Fibroblast of skin of left quadriceps (primary cell): ENCODE measurements at places on chromosomes 1 and 21.

GRCh38 chr21:31336739-31337040 is 7.4 kb downstream of the TIAM1 start:
- no peak for DNase-seq

- no peak for DNase-seq
Measured at GRCh38 chr1:234094172-234094571, 189.7 kb downstream of the SLC35F3 start.

DNA sequence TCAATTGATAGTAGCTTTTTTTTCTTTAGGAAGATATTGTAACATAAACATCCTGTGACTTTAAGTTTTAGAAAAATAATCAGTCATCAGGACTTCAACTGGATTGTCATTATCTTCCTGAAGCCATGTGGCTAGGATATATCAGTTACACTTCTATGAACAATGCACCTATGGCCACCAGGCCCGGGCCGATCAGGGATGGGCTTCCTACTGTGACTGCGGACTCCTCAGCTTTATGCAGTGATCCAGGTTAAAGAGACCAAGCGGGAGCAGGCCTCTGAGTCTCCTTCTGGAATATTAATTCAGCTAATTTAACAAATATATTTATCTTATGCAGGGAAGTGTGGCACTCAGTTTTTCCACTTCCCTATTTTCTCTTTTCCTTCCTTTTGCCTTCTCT is 200.6 kb downstream of the ADGRL2 start:
- DNase-seq = no peak

DNA sequence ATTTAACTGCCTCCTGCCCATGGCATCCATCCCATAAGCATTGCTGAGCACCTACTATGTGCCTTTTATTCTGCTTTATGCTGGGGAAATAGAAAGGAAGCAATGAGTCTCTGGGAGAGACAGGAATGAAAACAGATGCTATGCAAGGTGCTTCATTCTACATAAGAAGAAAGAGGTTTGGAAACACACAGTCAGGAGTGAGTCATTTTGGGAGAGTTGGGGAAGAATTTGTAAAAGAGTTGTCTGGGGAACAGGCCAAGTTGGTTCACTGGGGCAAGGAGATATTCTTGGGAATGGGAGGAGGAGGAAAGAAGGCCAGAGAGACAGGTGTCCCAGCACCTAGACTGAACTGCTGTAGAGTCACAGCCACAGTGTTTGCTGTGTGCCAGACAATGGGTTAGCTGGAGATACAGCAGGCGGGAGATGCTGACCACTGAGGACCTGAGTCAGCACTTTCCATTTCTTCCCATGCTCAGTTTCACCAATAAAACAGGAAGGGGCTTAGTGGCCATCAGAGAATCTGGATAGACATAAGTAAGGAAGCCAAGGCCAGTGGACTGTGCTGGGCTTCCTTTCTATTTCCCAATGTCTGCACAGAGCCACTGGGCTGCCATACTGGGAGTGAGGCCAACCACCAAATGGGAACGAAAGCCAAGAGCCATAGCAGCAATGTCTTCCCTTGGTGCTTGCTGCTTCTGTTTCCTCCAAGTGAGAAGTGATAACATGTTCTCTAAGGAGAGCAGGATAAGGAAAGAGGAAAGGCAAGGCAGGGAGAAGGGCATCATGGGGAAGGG is 187.7 kb upstream of the USP24 start:
- no peak for DNase-seq

DNA sequence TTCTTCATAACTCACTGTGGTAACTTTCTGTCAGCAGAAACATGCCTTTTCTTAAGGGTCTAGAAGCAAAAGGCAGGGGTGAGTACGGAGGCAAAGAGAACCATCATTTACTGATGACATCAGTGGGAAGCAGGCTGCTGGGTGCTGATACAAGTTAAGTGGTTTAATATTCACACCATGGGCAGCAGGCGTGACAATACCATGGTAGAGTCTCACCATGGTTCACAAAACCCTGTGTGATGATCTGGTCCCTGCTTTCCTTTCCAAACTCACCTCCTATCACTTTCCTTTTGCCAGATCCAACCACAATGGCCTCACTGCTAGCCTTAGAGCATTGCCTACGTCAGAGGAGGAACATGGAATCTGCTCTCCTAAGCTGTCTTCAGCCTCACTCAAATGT is 8.7 kb downstream of the MAB21L3 start:
- DNase-seq = no peak

- DNase-seq = no peak
Measured at GRCh38 chr1:198656500-198656932, 17.7 kb downstream of the PTPRC start.

DNA sequence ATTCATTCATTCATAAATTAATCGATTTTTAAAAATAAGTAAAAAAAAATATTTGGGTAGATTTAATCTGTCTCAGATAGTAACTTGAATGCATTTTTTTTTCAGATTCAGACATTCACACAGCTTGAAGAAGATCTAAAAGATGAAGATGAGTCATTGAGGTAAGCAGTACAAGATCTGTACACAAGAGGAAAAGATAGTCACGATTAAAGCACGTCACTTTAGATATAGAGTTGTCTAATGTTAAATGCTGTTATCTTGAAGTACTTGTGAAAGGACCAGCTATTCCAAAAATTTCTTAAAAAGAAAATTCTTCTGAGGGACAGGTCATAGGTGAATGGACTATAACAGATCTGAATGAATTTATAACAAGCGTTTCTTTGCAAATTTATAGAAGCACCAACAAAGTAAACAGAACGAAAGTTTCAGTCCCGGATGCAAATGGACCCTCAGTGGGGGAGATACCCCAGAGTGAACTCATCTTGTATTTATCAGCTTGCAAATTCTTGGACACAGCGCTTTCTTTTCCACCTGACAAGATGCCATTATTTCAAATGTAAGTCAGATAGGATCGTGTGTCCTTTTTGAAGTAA is 31.2 kb upstream of the MORC3 start:
- no peak for DNase-seq

- no peak for DNase-seq
Measured at GRCh38 chr1:18883636-18884418, 18.5 kb downstream of the ALDH4A1 start.

- peak; percentile 27 for DNase-seq
Measured at GRCh38 chr1:170273291-170274130, 127.8 kb downstream of the NTMT2 start.

DNA sequence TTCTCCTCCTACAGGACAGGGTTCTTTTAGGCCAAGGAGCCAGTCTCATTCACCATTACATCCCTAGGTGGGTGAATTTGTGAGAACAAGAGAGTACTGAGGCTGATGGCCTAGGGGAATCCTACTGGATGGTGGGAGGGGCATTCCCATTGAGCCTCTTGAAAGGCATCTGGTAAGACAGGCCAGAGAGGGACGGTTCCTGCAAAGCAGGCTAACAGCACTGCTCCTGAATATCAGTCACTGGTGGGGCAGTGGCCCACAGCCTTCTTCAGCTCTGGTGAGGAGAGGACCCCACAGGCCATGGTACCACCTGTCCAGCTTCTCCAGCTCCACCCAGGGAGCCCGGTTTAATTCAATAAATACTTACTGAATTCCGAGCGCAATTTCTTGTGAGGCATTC is 125.9 kb upstream of the EDN2 start:
- DNase-seq = no peak

DNA sequence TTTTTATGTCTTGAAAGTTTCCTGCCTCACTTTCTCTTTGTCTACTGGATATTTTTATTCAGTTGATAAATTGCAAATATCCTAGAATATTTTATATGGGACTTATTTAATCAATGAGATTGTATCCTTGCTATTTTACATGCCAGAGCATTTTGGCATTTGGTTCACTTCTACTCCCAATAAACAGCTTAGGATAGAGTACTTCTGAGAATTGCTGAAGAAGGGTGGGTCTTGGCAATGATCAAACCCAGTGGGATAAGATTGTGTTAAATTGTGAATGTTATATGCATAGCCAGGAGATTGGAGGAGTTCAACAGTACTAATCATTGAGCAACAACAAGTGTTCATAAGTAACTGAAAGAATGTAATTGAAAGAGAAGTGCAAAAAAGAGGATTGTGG is 60.1 kb downstream of the SDCCAG8 start:
- no peak for DNase-seq

DNA sequence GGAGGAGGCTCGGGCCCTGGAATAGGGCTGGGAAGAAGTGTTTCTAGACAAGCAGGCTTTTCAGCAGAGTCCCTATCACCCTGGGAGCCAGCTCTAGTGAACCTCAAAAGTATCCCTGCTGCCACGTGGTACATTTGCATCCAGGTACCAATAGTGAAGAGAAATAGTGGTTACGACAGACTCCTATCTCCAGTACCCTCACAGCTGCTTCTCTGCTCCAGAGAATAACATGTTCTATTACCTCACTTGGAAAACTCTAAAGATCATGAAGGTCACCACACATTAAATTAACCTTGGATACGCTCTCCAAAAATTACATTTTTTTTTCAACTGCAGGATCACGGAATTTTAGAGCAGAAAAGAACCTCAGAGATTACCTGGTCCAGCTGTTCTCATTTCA is 230.4 kb upstream of the PLD5 start:
- DNase-seq = no peak
